Ovary (tissue), 10 donors: ENCODE measurements at places on chromosomes 2 and 18. TPM values are rescaled to one million over a fixed set of nuclear protein-coding genes. Genes with fewer than 3 reads are reported as not detected.

Gene PRR30
- not detected for polyA plus RNA-seq

Gene FBXO48
- 1.9 TPM for polyA plus RNA-seq

Gene HAAO
- polyA plus RNA-seq, result 6.2 TPM

Gene ACMSD
- not detected for polyA plus RNA-seq

Gene PROC
- polyA plus RNA-seq, result not detected

Gene ADD2
- 0.62 TPM for polyA plus RNA-seq

Gene DCTN1
- polyA plus RNA-seq, result 59.5 TPM

Gene PMAIP1
- 0.75 TPM for polyA plus RNA-seq

Gene LINC00305
- not detected for polyA plus RNA-seq

Gene DPP4
- polyA plus RNA-seq, result 3.7 TPM

Gene GALNT3
- 5.2 TPM for polyA plus RNA-seq

Gene KCNIP3
- 9.7 TPM for polyA plus RNA-seq

Gene DAW1
- 0.11 TPM for polyA plus RNA-seq

Gene KCNE4
- polyA plus RNA-seq, result 11.3 TPM
